ENCODE measurements at places on chromosomes 11 and 22.

DNA sequence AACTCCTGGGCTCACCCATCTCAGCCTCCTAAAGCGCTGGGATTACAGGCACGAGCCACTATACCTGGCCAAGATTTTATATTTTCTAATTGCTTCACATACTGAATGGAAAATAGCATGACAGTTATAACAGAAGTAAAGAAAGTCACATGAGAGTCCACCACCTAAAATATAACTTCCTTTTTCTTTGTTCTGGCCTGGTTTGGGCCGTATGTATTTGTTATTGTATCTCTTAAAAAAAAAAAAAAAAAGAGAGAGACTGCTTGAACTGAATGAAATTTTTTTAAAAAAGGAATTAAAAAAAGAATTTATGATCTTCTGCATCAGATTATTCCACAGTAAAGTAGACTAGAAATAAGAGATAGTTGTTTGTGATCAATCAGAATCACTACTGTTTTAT lies 86.0 kb upstream of the GRIK4 start:
- no peak for DNase-seq

DNA sequence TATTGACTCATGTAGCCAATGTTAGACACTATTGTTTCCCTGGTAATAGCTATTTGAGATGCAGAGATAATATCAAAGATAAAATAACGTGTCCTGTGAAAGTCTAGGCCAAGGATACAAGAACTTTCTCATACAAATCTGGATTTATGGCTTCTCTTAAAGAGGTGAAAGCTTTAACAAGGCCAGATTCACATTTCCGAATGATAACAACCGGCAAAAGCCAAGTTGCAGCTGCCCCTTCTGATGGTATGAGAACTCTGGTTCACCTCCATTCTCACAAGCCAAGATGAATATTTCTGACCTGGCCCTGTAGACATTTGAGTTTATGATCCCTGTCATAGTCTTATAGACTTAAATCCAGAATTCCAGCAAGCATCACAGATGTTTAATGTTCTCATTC lies 230.4 kb upstream of the ZC3H12C start:
- no peak for DNase-seq

DNA sequence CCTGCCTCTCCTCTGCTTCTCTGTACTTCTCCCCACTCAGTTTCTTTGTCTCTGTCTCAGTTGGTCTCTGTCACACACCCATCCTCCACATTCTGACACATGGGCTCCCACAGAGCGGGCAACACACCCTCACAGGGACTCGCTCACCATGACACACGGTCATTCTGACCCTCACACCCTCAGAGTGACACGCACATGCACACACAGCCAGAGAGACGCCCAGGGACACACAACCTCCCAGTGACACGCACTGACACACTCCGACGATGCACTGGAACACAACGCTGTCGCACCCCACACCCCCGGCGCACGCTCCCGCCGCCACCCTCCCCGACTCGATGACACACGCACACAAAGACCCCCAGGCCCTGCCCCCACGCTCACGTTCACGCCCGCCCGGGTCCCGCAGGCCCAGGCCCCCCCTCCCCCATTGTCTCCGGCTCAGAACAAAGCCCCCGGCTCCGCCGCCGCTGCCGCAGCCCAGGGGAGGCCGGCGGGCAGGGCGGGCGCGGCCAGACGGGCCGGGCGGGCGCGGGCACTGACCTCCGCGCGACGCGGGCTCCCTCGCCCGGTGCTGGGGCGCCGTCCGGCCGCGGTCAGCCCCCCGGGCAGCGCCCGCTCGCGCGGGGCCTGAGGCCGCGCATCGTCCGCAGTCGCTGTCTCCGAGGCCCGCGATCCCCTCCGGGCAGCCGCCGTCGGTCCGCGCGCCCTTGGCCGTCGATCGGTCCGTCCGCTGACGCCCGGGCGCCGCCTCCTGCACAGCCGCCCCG lies 404 bp downstream of the DCHS1 start:
- peak; percentile 37 for DNase-seq

GRCh38 chr11:100612766-100613165 lies 74.3 kb upstream of the ARHGAP42 start:
- no peak for DNase-seq

DNA sequence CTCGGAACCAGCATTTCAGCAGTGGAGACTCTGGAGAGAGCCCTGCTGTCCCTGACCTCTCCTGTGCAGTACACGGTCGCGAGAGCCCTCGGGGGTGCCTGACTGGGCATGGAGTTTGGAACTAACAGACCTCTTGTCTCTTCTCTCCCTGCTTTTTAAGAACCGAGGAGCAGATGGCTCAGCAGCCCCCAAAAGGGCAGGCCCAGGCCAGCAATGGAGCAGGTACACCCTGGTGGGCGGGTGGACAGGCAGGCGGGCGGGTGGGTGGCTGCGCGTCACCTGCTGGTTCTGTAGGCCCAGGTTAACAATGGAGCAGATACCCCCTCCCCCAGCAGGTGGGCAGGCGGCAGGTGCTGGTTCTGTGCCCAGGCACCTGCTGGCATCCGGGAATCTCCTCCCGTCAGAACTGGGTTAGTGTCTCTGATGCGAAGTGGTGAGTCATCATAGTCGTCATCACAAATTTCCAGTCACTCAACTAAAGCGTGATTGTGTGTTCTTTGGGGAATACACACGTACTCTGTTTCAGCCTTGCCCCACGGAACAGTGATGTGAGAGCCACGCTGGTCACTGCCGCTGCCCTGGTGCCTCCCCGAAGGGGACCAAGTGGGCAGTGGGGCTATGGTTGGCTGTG lies 41.1 kb downstream of the GRAMD4 start:
- peak; percentile 45 for DNase-seq

DNA sequence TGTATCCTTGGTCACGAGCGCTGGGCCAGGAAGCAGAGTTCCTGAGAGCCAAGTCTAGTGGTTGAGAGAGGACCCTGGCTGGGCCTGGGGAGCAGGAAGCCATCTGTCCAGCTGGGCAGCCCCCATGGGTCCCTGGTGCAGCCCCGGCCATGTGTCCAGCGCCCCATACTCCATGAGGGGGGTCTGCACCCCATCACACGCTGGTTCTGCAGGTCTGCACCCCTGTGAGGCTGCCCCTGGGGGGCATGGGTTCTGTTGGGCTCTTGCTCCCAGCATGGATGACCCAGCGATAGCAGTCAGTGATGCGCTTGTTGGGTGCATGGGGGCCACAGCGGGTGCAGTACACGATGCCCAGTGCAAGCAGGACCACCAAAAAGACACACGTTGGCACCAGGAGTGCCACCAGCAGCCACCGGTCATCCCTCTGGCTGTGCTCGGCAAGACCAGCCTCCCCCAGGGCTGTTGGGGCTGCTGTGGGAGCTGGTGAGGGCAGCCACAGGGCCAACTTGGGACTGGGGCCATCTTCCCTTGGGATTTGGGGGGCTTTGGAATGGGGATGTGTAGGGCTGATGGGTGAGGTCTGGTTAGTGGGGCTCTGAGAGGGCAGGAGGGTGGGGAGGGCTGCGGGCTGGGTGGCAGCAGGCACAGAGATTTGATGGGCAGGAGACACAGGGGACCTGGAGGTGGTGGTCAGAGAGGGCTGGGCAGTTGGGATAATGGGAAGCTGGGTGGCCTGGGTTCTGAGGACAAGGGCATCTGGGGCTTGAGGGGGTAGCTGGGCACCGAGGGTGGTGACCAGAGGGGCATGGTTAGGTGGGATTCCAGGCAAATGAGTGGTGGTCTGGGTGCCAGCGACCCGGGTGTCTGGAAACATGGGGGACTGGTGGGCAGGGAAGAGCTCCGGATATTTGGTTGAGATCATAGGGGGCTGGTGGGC lies 2.0 kb downstream of the CD248 start:
- DNase-seq: no peak

- no peak for DNase-seq
These were observed 9.9 kb downstream of the CSTF3 start for GRCh38 chr11:33151399-33151798.

Measured in CD4-positive, alpha-beta T cell treated with Interleukin-4 for 1 hour (primary cell).